Prostate gland (tissue), 2 donors: ENCODE measurements at places on chromosomes 4 and X.

GRCh38 chrX:10534611-10535010, 85.8 kb downstream of the MID1 start:
- no peak for DNase-seq
- no peak overlapping the region for H3K4me3 ChIP-seq
- H3K36me3 ChIP-seq, result no peaks in the 10 kb centered on the region
- no peak overlapping the region for H3K27ac ChIP-seq

GRCh38 chr4:182348779-182349326, 105.7 kb downstream of the TENM3 start:
- H3K36me3 ChIP-seq, result no peaks in the 10 kb centered on the region
- no peaks in the 10 kb centered on the region for H3K4me1 ChIP-seq
- no peak for DNase-seq
- H3K4me3 ChIP-seq, result no peak overlapping the region

DNA sequence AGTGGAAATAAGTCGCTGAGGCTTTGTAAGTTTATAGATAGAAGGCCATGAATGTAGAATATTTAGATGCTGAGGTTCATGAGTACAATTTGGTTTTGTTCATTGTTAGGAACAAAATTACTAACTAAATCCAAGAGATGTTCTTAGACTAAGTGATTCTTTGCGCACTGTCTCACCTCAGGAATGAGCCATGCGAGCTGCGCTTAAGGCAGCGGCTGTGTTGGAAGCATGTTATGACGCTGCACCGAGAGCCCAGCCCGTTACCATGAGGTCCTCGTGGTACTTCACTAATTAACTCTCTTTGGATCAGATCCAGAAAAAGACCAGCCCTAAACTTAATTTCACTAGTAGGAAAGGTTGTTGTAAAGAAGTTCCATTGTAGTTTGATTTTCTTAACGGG, 166.2 kb downstream of the RAPGEF2 start:
- H3K4me1 ChIP-seq, result no peaks in the 10 kb centered on the region
- no peaks in the 10 kb centered on the region for H3K27me3 ChIP-seq
- DNase-seq, result no peak

GRCh38 chrX:125132274-125132673, 187.4 kb upstream of the TEX13C start:
- DNase-seq, result no peak
- no peaks in the 10 kb centered on the region for H3K4me1 ChIP-seq
- no peak overlapping the region for H3K4me3 ChIP-seq

DNA sequence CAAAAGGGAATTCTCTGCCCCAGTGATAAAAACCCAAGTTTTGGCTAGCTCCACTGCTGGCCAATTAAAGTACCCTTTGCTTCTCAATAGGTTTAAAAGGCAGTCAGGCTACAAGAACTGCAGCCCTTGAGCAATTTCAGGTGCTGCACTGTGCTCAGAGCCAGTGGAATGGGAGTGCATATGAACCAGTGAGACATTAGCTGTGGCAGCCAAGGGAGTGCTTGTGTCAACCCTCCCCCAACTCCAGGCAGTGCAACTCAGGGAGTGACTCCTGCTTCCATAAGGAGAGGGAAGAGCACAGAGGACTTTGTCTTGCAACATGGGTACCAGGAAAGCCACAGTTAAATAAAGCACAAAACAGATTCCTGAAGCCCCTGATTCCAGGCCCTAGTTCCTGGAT, 61.6 kb upstream of the VAMP7 start:
- no peaks in the 10 kb centered on the region for H3K4me1 ChIP-seq
- H3K27ac ChIP-seq, result no peak overlapping the region
- H3K27me3 ChIP-seq, result no peaks in the 10 kb centered on the region
- H3K4me3 ChIP-seq, result no peak overlapping the region
- no peaks in the 10 kb centered on the region for H3K36me3 ChIP-seq

GRCh38 chr4:152154433-152154832, 381.5 kb downstream of the FBXW7 start:
- H3K36me3 ChIP-seq, result no peaks in the 10 kb centered on the region
- H3K4me1 ChIP-seq, result no peaks in the 10 kb centered on the region
- H3K27ac ChIP-seq, result no peak overlapping the region
- no peak overlapping the region for H3K4me3 ChIP-seq
- no peaks in the 10 kb centered on the region for H3K27me3 ChIP-seq

DNA sequence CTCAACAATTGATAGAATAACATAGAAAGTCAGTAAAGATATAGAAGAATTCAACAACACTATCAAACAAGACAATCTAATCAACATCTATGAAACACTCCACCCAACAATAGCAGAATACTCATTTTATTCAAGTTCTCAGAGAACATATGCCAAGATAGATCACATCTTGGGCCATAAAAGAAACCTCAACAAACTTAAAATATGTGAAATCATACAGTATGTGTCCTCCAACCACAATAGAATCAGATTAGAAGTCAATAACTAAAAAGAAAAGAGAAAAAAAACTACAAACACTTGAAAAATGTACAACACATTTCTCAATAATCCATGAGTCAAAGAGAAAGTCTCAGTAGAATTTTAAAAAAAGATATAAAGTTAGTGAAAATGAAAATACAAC, 78.6 kb upstream of the LDB2 start:
- H3K36me3 ChIP-seq, result no peaks in the 10 kb centered on the region
- H3K4me1 ChIP-seq, result no peaks in the 10 kb centered on the region
- H3K27me3 ChIP-seq, result no peaks in the 10 kb centered on the region
- no peak overlapping the region for H3K27ac ChIP-seq
- no peak overlapping the region for H3K4me3 ChIP-seq

DNA sequence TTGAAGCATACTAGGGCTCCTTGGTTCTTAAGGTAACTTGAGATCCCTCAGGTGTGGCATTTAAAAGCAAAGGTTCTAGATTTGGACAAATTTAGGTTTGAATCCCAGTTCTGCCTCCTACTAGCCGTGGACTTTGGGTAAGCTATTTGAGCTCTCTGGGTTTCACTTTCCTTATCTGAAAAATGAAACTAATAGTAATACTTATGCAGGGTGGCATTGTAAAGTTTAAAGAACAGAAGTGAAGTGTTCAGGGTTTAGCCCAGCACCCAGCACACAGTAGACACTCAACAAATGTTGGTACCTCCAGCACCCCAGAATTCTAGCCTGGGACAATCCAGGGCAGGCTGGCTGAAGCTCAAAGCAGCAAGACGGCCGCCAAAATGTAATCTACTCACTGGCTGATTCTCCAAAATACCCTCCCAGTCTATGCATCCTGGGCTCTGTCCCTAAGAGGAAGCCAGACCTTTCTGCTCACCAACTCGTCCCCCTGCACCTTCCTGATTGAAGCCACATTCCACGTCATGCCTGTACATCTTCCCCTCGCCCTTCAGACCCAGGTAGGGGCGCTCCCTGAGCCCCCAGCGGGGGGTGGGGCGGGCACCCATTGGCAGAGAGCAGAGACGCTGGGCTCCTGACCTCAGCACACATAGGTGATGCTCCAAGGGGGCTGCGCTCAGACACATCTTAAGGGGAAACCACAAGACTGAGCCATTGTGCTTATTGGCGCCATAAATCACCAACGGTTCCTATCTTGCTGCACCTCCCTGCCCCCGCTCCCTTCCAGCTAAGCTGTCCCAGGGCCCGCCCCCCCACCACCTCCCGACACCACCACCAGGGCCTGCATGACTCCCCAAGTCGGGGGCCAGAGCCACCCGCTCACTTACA, 160.6 kb downstream of the BCOR start:
- H3K36me3 ChIP-seq, result no peaks in the 10 kb centered on the region
- H3K27ac ChIP-seq, result no peak overlapping the region
- H3K4me3 ChIP-seq, result no peak overlapping the region
- no peaks in the 10 kb centered on the region for H3K27me3 ChIP-seq

DNA sequence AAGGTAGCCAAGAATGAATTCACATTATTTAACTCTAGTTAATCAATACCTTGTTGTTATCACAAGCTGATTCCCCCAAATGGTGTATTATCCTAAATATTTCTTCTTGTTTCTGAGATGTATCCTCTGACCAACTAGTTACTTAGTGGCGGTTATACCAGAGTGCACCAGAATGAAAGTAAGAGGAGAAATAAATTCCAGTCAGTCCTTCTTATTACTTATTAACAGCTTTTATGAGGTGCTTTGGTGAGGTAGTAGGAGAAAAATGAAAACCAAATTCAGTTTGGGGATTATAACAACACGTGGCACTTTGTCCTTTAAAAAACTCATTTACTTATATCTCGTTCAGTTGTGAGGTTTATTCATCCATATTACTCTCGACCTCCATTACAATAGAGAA, 101.9 kb downstream of the AMMECR1 start:
- H3K4me3 ChIP-seq, result no peak overlapping the region
- DNase-seq, result no peak
- H3K27me3 ChIP-seq, result no peaks in the 10 kb centered on the region
- no peaks in the 10 kb centered on the region for H3K4me1 ChIP-seq

DNA sequence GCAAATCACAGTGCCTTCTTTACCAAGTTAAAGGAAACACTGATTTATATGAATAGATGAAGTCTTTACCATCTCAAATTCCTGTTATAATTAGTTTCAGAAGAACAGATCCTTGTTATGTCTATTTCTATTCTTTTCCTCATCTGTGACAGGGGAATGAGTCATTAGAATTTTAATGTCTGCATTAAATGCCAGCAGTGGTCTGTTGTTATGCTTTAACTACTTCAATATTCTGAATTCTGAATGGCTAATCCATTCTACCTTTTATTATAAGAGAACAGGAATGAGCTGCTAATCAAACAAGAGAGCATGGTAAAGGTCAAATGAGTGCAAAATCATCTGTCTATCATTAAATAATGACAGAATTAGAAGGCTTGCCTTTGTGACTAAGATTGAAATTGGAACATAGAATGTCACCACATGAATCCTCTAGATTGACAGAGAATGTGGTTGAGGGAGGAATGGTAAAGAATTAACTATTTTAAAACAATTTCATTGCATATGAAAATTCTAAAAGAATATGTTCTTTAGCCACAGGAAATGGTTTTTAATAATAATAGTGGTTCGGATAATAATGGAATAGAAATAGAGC, 935.5 kb downstream of the ADGRL3 start:
- H3K27ac ChIP-seq, result no peak overlapping the region
- no peaks in the 10 kb centered on the region for H3K36me3 ChIP-seq
- no peak for DNase-seq
- H3K27me3 ChIP-seq, result no peaks in the 10 kb centered on the region
- H3K4me1 ChIP-seq, result no peaks in the 10 kb centered on the region
- H3K4me3 ChIP-seq, result no peak overlapping the region
